ENCODE measurements at places on chromosomes 11 and 22. TPM values are rescaled to one million over a fixed set of nuclear protein-coding genes. Genes with fewer than 3 reads are reported as not detected.

The EMID1 gene
- 3.0 TPM for total RNA-seq

The RSF1 gene
- 17.1 TPM for total RNA-seq

The PHF21B gene
- 0.66 TPM for total RNA-seq

The MYEOV gene
- total RNA-seq: 2.2 TPM

The FOXRED2 gene
- total RNA-seq: 21.6 TPM
